Stimulated activated CD4-positive, alpha-beta T cell treated with anti-CD3 and anti-CD28 coated beads, TNF-alpha, amount 100 ng/mL, for 1 hour (primary cell): ENCODE measurements at places on chromosomes 4 and X.
A peak's percentile ranks its signal among the peaks of the same experiment; 100 is the strongest.

GRCh38 chr4:9703391-9703790 is 78.0 kb upstream of the DRD5 start:
- DNase-seq = peak; percentile 45

DNA sequence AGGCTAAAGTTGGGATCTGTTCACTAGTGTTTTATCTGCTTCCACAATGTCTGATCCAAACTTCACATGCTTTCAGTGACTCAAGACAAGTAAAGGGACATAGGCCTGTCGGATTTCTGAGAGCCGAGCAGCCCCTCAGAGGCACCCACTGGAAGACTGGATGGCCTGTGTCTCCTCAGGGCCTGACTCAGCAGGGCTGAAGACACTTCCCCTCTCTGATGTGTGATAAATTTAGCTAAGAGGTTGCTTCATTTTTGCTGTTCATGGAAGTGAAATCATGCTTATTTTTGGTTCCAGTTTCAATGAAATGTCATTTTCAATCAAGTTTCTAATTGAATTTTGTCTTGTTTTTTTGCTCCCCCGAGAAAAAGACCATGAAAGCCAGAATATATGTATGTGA is 93.7 kb downstream of the MXRA5 start:
- DNase-seq = no peak

DNA sequence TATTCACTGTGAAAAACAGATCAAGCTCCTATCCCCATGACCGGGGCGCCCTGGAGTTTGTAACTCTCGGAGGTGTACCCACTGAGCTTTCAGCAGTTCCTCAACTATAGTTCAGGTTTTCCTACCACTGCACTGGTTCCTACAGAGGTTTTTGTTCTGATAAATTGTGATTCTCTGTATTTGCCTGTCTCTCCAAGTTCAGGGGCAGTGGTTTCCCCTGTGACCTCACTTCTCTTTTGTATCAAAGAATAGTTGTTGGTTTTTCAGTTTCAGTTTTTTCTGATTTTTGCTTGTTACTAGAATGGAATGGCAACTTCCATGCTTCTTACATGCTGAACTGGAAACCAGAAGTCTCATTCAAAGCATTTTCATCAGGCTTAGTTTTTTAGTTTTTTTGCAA is 56.8 kb upstream of the PLS3 start:
- DNase-seq = no peak

- DNase-seq = no peak
These were observed 12.2 kb downstream of the ITIH6 start for GRCh38 chrX:54785901-54786300.

- DNase-seq = no peak
These were observed 125.7 kb downstream of the EIF4E start for GRCh38 chr4:98803251-98803650.

DNA sequence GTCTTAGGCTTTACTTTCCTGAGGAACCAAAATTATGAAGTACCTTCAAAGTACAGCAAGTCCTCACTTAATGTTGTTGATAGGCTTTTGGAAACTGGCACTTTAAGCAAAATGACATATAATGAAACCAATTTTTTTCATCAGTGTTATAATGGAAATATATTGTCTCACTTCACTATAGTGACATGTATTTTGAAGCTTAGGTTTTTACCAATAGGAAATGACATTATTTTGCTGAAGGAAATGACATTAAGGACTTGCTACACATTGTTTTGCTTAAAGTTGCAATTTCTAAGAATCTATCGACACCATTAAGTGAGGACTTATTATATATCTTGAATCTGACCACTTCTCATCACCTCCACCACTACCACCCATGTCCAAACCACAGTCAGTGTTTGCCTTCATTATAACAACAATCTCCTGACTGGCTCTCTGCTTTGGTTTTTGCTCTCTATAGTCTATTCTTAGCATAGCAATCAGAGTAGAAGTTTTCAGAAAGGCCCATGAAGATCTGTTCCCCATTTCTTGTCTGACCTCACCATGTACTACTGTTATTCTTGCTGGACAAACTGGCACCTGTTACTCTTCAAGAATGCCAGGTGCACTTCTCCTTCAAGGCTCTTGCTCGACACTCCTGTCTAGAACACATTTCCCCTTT is 311.2 kb downstream of the BMPR1B start:
- DNase-seq = no peak

DNA sequence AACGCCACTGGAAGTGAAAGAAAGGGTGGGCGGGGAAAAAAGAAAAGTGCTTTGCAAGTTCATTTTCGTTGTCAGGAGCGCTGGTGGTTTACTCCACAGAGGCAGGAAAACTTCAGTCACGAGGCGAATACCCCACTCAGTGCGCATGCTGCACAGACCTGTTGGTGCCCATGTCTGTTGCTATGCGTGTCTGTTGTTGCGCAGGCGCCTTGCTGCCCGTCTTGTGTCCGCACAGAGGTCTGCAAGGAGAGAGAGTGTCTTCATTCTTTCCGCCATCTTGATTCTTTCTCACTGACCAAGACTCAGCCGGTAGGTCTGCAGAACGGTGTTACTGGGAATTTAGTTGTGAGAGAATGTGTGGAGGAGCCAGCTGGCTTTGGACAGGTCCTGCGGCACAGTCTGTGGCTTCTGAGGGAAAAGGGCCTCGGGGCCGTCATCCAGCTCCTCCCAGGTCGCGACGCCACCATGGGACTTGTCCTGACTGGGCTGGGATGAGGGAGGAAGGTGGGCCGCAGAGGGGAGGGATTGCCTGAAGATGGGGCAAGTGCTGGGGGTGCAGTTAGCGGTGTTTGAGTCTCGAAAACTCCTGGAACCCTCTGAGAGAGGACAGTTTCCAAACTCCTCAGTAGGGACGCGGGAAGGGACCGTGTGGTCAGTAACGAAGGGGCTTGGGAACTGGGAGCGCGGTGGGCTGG is at the start of gene PAGE2:
PAGE2 (plus strand) TSS at position 224 of the 695 bp plus-strand sequence. CDS start 1,003 bp downstream, outside the sequence.
- DNase-seq = no peak

- DNase-seq = no peak
These were observed 23.6 kb upstream of the VAMP7 start for GRCh38 chrX:155857561-155857960.

DNA sequence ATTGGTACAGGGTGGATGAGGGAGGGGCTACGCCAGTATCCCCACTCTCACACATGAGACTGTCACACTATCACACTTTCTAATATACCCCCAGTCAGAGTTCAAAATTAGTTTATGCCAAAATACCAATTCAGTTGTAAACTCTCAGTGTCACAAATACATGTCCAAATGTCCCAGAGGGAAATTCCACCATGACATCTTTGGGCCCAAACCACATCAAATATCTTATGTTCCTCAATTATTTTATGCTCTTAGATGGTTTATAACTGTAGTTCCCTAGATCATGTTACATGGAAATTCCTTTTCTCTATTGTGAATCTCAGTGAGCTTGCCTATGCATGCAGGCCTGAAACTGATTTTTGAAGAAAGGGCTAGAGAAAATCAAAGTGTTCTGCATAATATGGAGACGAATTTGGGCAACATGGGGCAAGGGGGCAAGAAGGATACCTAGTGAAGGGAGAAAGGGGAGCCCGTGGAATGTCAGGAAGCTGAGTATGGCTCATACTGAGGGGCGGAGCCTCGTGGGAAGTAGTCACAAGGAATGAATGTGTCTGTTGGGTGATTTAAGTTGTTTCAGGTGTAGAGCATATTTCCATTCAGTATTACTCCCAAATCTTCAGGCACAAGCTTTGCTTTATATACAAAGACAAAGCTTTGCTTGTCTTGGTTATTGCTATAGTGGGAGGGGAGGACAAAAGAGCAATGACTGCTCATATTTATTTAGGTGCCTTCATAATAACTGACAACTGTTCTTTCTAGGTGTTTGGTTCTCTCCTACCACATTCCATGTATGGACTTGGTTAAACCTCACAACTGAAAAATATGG is 40.8 kb downstream of the CLNK start:
- no peak for DNase-seq

- no peak for DNase-seq
These were observed 40.5 kb upstream of the RELL1 start for GRCh38 chr4:37726666-37727065.

DNA sequence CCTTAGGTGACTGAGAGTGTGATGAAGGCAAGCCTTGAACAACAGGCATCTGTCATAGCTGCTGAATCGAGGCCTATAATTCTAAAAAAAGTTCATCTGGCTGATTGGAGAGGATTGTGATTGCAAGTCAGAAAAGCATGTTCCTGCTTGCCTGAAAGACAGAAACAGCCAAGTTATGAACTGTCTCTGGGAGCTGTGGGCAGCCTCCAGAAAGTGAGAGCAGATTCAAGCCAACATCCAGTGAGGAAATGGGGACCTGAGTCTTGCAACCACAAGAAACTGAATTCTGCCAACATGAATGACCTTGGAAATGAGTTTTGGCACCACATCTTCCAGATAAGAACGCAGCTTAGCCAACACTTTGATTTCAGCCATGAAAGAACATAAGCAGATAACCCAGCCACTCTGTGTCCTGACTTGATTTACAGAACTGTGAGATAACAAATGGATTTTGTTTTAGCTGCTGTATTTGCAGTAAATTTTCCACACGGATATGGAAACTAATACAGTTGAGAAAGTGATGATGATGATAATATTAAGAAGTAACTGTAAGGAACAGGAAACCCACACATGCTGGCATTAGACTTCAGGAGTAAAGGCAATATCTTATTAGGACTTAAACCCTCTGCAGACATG is 240.3 kb upstream of the NDST3 start:
- no peak for DNase-seq

DNA sequence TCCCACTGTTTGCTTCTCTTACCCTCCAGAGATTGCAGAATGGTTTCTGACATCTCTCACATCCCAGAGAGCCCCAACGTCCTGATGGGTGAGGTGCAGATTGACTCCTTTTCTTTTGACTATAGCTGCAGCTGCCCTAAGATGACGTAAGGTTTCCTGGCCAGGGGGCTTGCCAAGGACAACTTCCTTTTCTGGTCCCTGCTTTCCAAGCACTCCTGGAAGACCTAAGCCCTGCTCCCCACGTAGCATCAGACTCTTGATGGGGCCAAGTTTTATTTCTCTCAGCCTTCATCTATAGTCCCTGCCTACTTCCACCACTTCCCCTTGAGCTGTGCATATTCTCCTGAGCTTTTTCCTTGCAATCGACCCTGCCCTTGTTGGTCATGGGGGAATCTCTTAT is 497.7 kb downstream of the IDS start:
- no peak for DNase-seq

DNA sequence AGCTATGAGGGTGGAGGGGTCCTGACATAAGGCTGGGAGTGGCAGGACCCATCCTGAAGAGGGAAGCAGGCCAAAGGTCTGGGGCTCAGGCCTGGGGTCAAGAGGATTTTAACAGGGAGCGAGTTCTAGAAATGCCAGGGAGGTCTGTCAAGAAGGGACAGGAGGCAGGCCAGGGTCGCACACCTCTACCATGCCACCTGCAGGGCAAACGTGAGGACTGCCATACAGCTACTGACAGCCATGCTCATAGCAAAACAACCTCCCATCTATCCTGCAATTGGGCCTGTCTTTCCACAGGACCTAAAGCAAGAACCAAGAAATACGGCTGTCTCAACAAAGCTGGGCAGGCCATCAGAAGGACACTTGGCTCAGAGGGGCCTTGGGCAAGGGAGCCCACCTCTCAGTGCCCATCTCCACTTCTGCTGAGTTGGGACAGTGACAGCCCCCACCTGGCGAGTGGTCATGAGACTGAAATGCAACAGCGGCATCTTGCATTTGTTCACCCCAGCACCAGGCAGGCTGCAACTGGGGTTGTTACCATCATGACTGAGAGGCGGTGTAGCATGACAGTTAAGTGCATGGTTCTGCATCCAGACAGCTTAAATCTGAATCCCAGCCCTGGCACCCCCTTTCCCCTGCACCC is 92.7 kb downstream of the WFS1 start:
- DNase-seq = no peak

DNA sequence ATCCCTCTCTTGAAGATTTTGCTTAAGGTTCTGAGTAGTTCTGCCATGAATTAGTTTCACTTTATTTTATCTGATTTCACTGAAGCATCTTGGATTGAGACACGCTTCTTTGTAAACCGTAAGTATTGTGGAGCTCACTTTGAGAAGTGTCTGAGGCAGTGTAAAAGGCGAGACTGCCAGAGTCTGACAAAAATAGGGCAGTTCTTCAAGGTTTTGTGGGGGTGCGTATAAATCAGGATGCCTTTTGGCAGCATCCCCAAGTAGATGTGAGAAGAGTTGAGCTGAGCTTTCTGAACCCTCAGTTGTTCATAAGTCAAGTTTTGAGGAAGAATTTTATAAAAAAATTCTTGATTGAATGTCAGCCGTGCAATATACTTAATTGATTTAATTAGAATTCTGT is 76.3 kb downstream of the RBPJ start:
- DNase-seq = no peak

GRCh38 chrX:129665916-129666644 is 11.3 kb upstream of the APLN start:
- no peak for DNase-seq

DNA sequence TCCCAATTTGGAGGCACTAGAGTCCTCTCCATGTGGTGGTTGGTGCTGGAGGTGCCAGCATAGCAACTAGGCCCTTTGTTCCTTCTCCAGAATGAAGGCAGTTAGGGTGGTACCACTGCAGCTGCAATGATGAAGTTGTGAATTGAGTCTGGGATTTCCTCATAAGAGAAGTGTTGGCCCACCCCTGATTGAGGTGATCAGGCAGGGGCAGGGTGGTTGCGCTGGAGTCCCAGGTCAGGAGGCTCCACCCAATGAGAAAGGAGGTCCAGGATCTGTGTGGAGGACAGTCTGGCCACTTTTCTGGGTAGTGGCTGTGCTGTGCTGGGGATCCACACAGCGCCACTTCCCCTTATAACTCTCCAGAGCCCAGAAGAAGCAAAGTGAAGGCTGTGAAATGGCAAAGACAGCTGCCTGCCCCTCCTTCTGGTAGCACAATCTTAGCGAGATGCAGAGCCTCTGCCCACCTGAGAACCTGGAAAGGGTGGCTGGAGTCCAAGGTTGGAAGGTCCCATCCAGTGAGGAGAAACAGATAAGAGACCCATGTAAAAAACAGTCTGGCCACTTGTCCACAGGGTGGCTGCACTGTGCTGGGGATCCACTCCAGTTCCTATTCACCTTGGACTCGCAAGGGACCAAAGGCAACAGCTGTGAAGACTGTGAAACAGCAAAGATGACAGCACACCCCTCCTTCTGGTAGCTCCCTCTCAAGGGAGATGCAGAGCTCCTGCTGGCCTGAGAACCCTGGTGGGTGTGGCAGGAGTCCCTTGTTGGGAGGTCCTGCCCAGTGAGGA is 124.6 kb downstream of the RRAGB start:
- DNase-seq = no peak

DNA sequence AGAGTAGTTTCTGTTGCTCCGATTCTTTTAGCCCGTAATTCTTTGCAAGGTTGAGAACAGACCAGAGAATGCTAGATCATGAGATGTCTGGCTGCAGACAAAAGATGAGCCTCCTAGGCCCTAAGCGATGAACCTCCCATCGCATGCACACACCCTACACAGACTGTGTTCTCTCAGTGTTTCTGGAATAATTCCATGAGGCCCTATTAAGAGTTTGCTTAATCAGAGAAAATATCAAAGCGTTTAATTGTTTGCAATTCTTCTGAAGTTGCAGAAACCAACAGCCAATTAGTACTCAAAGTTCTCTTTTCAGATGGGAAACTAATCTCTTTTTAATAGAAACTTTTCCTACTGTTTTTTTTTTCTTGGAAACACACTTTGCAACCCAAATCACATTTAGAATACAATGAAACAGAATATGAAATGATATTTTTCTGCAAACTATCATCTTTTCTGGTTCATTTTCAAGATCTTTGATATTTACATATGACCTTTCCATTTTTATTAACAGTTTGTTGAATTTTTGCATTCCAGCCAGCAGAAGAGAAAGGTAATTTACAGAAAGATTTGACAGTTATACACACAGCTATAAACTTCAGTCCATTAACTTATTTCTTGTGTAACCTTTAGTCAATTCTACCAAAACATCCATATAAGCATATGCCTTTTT is 1525.6 kb downstream of the ARAP2 start:
- no peak for DNase-seq
